ENCODE measurements at places on chromosomes 1 and 21. TPM values are rescaled to one million over a fixed set of nuclear protein-coding genes. Genes with fewer than 3 reads are reported as not detected.

The FCRL6 gene
- not detected for total RNA-seq

The RHEX gene
- not detected for total RNA-seq

- peak; percentile 19 for DNase-seq
These were observed 21.4 kb downstream of the STUM start for GRCh38 chr1:226569879-226570547.

GRCh38 chr1:150017206-150017750 lies 6.8 kb upstream of the OTUD7B start:
- DNase-seq, result no peak

DNA sequence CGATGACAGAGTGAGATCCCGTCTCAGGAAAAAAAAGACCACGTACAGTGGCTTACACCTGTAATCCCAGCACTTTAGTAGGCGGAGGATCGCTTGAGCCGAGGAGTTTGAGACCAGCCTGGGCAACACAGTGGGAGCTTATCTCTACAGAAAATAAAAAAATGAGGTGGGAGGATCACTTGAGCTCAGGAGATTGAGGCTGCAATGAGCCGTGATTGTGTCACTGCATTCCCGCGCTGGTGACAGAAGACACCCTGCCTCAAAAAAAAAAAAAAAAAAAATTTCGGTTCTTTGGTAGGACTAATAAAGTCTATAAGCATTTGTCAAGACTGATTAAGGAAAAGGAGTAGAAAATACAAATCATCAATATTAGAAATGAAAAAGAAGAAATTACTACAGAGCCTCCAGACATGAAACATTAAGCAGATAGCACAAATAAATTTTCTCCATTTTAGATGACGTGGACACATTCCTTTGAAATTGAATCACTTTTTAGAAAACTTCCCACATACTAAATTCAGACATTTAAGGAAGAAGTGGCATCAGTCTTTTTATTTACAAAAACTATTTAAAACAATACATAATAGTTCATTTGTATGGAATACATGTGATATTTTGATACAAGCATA lies 30.4 kb downstream of the MORC3 start:
- DNase-seq, result peak; percentile 66

DNA sequence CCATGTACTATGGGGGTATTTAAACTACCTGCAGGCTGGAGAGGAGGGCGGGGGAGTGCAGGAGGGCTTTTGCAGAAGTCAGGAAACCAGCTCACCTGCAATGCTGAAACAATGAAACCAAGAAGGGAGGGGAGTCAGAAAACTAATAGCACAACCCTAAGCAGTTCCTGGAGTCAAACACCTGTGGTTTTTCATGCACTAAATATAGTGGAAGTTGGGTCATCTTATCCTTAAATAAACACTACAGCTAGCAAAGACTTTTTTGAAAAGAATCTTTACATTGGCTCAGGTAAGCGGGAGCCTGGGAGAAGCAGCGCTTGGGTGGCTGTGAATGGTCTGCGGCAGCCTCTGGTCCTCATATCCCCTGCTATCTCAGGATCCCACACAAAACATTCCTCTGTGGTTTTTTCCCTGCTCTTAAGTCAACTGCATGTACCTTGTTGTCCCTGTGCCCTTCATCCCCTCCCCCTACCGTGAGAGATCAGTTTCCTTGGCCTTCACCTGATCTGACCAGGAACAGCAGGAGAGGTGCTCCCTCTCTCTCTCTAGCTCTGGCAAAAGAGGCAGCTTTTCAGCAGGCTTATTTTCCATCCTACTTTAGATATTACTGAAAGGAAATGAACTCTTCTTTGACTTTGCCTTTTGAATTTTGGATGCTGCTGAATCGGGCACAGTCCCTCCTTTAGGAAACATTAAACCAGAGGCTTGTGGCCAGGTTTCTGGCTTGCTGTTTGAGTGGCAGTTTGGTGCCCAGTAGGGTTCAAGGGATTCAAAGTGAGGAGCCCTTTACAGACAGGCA lies 26.6 kb downstream of the TENT5C start:
- DNase-seq, result no peak

The MRAP gene
- total RNA-seq, result not detected

The KRTAP19-3 gene
- total RNA-seq, result not detected
